Heart left ventricle (tissue), 16 donors: ENCODE measurements at places on chromosomes 7 and 10.

GRCh38 chr10:70592186-70592735 is 10.3 kb downstream of the PRF1 start:
- DNase-seq: no peak

DNA sequence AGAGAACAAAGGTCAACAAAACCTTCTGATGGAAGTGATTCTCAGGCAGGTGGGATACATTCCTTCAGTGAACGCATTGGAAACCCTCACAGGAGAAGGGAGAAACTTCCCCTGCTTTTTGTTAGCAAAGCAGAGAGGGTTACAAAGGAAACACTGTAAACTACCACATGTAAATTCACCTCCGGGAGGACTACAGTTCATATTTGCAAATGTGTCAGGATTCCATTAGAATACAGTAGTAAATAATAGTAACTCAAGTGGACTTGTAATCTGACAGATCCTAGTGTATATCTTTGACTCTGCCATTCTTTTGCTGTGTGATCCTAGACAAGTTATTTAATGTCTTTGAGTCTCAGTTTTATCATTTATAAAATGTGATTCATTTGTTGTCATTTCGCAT is 504.3 kb upstream of the NRP1 start:
- DNase-seq: no peak

GRCh38 chr7:78585980-78586379 is 787.4 kb downstream of the PHTF2 start:
- DNase-seq: no peak

GRCh38 chr10:44662051-44662450 is 249.1 kb upstream of the TMEM72 start:
- DNase-seq: no peak

DNA sequence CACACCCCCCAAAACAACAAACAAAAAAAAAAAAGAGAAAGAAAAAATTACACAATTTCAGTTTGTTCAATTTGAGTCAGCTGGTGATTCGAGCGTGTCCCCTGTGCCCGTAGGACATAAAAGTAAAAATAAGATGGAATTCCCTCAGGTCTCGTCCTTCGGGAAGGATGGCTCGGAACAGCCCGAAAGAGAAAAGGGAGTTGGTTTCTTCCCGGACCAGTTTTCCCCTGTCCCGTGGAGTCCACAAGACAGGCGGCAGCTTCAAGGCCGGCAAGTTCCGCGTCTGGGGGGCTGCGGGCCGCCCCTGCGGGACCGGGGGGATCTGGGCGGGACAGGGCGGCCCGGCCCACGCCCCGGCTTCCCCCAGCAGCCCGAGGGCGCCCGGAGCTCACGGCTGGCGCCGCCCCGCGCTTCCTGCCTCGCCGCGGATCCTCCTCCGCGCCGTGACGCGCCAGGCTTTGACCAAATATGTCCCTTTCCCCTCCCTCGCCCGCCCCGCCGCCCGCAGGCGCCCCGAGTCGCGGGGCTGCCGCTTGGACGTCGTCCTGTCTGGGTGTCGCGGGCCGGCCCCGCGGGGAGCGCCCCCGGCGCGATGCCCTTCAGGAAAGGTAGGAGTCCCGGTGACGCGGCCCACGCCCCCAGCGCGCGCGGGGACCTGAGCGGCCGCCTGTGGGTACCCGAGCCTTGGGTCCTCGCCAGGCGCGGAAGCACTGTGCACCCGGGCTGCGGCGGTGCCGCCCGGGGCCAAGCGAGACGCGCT is 55.8 kb downstream of the RBM17 start:
- DNase-seq: peak; percentile 96

GRCh38 chr7:92115821-92116220 is 18.5 kb downstream of the CYP51A1 start:
- DNase-seq: no peak

GRCh38 chr10:132812520-132812919 is 26.6 kb upstream of the NKX6-2 start:
- DNase-seq: no peak

GRCh38 chr10:119483001-119483400 is 59.5 kb downstream of the RGS10 start:
- DNase-seq: no peak

- no peak for DNase-seq
Observed at GRCh38 chr7:147759327-147759943, 831.1 kb upstream of the C7orf33 start.

DNA sequence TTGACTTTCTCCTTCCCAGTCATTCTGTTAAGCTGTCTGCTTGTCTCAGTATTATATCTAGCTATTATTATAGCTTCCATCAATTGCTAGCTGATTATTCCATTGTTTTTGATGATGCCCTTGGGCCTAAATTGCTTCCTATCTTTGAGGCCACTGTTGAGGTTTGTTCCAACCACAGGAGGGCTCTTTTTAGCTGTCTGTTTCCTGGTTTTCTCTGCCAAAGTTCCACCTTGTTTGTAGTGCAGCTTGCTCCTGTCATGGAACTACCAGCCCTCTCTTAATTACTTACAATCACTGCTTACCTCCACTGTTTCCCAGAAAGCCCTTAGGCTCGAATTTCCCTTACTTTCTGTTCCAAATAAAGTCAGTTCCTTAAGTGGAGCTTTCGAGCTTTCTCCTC is 118.7 kb upstream of the SEC61G start:
- DNase-seq: no peak

GRCh38 chr10:98469001-98469931 is 22.5 kb upstream of the HPS1 start:
- DNase-seq: no peak

DNA sequence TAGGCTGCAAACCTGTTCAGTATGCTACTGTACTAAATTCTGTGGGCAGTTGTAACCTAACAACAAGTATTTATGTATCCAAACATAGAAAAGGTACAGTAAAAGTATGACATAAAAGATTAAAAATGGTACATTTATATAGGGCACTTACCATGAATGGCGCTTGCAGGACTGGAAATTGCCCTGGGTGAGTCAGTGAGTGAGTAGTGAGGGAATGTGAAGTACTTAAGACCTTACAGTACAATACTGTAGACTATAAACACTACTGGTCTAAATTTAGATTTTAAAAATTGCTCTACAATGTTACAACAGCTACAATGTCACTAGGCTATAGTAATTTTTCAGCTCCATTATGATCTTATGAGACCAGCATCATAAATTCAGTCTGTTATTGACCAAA is 146.0 kb upstream of the GNAI1 start:
- DNase-seq: no peak

- DNase-seq: no peak
Observed at GRCh38 chr10:123636598-123637325, 29.4 kb upstream of the GPR26 start.

- DNase-seq: no peak
Observed at GRCh38 chr7:144777005-144777839, 58.6 kb downstream of the TPK1 start.

DNA sequence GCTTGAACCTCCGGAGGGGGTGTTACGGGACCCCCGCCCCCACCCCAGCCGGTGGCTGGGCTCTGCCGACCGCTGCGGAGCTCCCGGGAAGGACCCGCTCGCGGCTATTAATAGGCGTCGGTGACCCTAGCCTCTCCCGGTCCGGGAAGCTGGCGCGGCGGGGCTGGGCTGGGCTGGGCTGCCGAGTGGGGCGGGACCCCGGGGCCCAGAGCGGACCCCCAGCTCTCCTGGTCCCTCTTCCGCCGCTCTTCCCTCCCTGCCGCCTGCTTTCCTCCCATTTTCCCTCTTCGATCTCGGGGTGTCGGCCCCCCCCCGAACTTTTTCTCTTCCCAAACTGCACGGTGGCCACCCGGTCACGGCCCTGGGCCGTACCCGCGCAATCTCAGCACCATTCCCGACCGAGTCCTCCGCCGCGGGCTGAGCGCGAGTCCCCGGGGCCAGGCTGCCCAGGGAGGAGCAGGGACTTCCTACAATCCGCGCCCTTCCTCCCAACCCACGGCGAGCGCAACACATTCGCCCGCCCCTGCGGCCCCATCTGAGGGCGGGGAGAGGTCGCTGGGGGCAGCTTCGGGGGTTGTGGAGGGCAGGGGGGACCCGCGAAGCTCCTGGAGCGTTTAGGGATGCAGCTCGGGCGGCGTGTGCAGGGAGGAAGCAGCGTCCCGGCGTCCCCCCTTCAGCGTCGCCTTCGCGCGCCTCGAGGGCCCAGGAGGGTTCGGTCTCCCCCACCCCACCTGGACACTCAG is 3.1 kb upstream of the ELFN1 start:
- peak; percentile 64 for DNase-seq

- DNase-seq: no peak
Observed at GRCh38 chr10:80351220-80351619, 5.3 kb downstream of the DYDC1 start.
